Activated CD4-positive, alpha-beta memory T cell treated with anti-CD3 and anti-CD28 coated beads for 36 hours (primary cell): ENCODE measurements at places on chromosomes 7 and 10. TPM values are rescaled to one million over a fixed set of nuclear protein-coding genes. Genes with fewer than 3 reads are reported as not detected.

- no peak overlapping the region for H3K27ac ChIP-seq
- DNase-seq: no peak
- no peaks in the 10 kb centered on the region for H3K36me3 ChIP-seq
These were observed 158.6 kb downstream of the ADAM12 start for GRCh38 chr10:126229686-126230085.

GRCh38 chr10:16280595-16280994 is 156.2 kb upstream of the PTER start:
- no peak for DNase-seq
- H3K27me3 ChIP-seq: peaks cover 2% of the 10 kb centered on the region
- H3K4me3 ChIP-seq: no peak overlapping the region
- H3K4me1 ChIP-seq: no peaks in the 10 kb centered on the region

DNA sequence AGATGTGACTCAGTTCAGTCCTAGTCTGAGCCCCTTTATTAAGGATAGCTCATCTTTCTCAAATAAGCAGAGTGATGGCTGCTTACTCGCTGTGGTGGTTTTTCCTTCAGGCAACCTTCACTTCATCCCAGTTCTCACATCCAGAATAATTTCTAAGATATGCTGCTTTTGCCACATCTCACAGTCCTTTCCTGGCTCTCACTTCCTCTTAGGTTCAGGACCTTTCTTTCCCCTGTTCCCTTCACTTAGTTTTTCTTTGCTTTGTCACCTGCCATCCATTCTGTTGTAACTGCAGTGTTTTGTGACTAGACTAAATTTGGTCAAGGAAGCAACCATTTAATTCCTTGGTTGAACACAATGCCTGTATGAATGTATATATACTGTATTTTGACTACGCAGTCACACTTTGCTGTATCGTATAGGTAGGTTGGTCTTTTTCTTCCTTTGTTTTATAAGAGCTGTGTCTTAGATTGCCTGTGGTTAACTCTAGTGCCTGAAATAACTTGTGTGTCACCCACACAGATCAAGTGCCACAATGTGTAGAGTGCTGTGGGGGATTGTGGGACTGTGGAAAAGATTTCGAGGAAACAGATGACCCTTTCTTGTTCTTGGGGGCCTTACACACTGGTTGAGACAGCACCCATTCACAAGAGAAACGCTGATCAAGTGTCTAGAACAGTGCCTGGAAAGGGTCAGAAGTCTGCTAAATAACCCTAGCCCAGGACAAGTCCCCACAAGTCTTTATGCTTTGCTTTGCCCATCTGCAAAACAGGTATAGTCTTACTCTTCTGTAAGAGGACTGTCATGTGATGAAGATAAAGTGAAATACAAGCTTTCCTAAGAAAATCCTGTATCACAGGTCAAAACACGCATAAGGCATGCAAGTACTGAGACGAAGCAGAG is 2.6 kb downstream of the ZNF655 start:
- H3K4me1 ChIP-seq: peaks cover 49% of the 10 kb centered on the region
- H3K27ac ChIP-seq: peak overlapping the region; percentile 38
- no peak for DNase-seq
- peaks cover 54% of the 10 kb centered on the region for H3K36me3 ChIP-seq
- peak overlapping the region; percentile 40 for H3K4me3 ChIP-seq
- no peaks in the 10 kb centered on the region for H3K27me3 ChIP-seq

Gene PNLIP
- not detected for total RNA-seq

Gene MSMB
- total RNA-seq: not detected
